ENCODE measurements at places on chromosomes 12 and 14.

GRCh38 chr12:51811203-51812202, 37.0 kb downstream of the FIGNL2 start:
- no peak for DNase-seq

GRCh38 chr12:49797449-49797776, 30.8 kb downstream of the NCKAP5L start:
- DNase-seq = no peak

DNA sequence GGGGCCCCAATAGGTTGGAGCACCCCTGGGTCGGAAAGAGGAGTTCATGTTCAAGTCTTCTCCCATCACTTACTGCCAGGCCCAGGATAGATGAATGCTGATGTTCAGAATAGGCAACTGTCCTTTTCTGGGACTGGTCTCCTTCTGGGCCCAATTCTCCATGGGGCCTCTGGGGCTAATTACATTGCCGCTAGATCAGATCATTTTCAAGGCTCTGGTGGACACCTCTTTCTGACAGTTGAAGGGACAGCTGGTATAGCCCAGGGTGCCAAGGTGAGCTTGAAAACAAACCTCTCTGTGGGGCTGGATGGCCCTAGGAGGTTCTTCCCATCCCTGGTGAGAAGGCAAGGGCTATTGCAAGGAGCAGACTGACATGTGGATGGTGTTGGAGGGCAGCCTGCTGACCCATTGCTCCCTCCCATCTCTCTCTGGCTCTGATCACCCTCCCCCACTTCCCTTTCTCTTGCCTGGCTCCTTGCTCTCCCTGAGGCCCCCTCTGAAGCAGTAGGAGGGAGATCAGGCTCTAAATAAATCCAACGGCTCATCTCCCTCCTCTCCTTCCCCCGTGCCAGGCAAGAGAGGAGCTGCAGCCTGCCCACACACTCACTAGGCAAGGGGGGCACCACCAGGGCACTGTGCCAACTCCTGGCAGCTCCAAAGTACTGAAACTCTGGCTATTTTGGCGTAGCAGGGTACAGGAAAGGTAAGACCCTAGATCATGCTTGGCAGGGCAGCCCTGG, 1.9 kb downstream of the CACNB3 start:
- no peak for DNase-seq

DNA sequence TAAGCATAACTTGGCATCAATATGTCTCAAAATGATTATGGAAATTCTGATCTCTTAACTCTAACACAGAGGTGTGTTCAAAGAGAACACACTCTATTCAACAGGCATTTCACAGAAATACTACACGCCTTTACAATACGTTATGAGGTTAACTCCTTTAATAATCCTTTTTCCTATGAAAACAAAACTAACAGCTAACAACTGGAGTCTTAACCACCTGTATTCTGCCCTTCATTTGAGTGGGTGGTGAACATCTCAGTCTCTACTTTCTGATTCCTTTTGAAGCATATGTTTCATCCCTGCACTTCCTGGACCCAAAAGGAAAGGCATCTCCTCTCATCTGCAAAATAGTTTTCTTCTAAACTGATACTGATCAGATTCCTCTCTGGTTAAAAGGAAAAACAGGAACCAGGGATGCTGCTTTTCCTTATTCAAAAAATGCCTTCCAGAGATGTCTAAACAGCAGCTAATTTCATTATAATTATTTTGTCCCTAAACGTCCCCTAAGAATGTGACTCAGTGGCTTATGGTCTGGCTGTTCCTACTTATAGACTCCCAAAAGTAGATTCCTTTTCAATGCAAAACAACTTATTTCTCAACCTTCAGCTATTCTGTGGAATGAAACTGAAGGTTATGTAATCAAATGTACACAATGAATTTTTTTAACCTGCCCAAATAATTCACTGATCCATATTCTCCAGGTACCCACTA, 24.1 kb downstream of the ITPR2 start:
- DNase-seq = no peak

DNA sequence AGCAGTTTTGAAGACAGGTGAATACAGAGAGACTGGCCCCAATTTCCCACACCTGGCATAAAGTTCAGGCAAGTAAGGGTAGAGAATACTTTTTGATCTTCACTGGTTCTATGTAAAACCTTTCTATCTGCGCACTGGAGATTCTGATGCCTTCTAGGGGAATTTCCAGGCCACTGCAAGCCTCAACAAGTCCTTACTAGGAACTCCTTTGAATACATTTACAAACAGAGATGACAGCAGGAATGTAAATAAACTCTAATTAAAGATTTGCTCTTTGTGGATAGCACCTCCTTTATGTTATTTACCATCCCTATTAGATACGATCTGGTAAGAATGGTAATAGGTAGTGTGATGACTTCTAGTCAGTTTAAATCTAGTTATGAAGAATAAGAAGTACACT, 69.2 kb downstream of the NTN4 start:
- DNase-seq = no peak

GRCh38 chr12:14901228-14901562, 15.5 kb upstream of the MGP start:
- no peak for DNase-seq

GRCh38 chr14:68255693-68256178, 436.2 kb downstream of the RAD51B start:
- DNase-seq = peak; percentile 55

GRCh38 chr14:70773182-70773862, 36.0 kb downstream of the MAP3K9 start:
- DNase-seq = no peak

- no peak for DNase-seq
Observed at GRCh38 chr12:119448611-119449131, 114.1 kb downstream of the CCDC60 start.

DNA sequence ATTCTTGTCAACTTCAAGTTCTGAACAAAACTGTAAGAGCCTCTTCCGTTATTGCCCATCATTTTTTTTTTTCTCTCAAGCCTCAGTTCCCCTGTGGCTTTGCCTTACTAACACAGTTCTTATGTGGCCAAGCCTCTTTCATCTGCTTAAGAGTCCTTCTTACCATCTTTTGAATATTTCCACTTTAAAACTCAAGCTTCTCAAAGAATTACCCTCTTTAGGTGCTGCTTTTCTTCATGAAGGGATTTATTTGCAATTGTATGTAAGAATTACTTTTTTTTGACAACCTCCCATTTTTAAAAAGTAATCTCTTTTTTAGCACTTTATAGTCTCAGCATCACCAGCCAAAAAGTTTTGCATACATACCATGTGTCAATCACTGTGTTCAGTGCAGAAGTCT, 240.2 kb upstream of the RMST start:
- no peak for DNase-seq

- DNase-seq = no peak
Observed at GRCh38 chr14:29558516-29558915, 369.1 kb downstream of the PRKD1 start.

- DNase-seq = no peak
Observed at GRCh38 chr14:91893007-91893406, 25.7 kb upstream of the TC2N start.

DNA sequence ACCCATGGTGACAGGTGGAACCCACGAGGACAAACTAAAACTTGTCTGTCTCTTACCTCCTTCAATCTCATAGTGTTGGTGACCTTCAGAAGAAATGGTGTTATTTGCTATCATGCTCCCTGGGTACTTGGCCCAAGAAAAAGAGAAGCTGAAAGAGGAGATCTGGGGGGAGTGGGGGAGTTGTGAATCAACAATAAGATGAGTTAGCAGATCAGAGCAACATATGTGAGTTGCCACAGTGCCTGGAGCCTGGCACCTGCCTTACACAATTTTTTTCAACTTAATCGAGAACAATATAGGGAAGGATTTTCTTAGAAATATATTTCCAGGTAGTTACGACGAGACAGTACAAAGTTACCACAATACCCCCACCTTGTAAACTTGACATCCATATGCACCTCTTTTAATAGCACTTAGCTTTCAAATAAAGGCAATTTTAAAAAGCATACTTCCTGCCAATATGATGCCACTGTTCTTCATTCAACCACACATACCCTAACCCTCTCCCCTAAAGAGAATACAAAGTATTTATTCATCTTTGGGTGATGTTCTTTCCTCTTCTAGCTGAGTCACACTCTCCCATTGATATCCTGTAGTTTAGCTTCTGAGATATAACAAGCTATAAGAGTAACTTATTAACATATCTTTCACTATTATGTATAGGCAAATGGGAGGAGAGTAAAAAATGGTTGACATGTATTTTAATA, 424.1 kb upstream of the OR4E1 start:
- no peak for DNase-seq

- DNase-seq = peak; percentile 52
Observed at GRCh38 chr12:124453419-124454351, 113.7 kb downstream of the NCOR2 start.

- DNase-seq = peak; percentile 18
Observed at GRCh38 chr14:64654901-64655300, 49.3 kb upstream of the PLEKHG3 start.

GRCh38 chr12:44379831-44380230, 496.3 kb downstream of the NELL2 start:
- DNase-seq = no peak

GRCh38 chr14:70915415-70915814, 8.2 kb downstream of the PCNX1 start:
- no peak for DNase-seq

DNA sequence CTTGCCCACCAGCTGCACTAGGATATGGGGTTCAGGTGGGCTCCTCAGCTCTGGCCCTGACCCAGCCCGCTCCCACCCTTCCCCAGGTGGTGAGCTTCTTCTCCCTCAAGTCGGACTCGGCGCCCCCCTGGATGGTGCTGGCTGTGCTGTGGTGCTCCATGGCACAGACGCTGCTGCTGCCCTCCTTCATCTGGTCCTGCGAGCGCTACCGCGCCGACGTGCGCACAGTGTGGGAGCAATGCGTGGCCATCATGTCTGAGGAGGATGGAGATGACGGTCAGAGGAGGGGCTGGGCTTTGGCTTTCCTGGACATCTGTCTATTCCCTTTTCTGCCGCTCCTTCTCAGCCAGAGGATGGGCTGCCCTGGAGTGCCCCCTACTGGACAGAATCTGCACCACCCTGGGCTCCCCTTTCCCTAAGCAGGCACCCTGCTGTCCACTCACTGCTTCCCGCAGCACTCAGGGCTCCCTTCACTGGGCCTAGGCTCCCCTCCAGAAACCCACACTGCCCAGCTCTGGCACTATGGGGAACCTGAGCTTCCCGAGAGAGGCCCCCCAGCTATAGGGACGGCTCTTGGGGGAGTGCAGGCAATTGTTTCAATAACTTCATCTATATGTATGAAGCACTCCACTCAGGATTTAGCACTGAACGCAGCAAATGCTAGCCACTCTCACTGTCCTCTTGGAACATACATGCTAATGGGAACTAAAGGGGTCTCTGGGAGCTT, 2.6 kb upstream of the P3H3 start:
- peak; percentile 85 for DNase-seq

- DNase-seq = peak; percentile 67
Observed at GRCh38 chr14:71321574-71322315, 414.5 kb downstream of the PCNX1 start.

- no peak for DNase-seq
Observed at GRCh38 chr14:62369919-62370560, 607.8 kb downstream of the SNAPC1 start.

DNA sequence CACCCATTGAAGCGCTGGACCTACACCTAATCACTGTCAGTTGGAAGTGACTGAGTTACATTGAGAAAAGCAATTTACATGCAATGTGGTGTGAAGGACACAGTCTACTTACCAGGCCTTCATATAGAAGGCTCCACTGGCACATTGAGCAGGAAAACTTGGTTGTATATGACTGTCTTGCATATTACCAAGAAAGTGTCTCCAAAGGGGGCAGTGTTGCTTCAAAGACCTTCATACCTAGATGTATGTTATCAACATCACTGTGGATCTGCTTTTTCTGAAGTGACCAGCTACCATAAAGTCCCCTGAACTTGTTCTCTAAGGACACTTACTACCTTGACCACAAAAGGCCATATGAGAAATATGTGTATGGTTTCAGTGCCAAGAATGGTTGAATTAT, 64.1 kb downstream of the NELL2 start:
- peak; percentile 1 for DNase-seq

DNA sequence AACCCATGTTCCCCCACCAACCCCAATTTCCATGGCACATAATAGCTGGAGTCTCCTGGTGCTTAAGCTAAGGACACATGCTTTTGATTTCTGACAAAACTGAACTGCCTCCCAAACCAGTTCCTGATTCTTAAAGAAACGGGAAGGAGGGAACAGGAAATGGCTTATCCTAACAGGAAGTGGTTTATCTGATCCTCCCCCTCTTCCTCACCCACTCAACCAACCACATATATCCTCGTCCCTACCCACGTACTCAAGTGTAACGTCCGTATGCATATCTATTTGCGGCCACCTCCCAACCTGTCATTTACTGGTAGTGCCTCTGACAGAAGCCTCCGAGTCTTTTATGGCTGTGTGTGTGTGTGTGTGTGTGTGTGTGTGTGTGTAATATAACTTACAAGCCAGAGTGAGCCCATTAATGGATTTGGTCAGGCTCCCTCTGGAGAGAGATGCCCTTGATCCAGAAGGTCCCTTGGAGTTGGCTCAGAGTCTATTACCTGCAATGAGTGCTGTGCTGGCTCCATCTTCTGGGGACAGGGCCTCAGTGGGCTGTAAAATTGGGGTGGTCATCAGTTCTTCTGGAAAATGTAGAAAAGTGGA, 7.7 kb downstream of the DAZAP2 start:
- DNase-seq = peak; percentile 60

DNA sequence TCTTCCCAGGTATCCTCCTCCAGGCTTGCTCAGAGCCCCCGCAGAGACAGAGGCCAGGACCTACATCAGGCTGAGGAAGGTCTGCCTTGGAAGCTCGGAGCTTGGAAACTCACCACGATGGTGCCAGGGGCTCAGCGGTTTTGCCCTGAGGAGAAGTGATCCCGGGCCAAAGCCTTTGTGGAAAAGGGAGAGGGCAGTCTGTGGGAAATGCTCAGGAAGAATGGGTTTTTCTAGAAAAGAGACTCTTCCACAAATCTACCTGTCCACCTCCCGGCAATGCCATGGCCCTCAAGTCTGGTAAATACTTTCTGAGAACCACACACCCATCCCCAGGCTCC, 8.0 kb downstream of the KRT2 start:
- no peak for DNase-seq
